ENCODE measurements at places on chromosomes 12 and 14. TPM values are rescaled to one million over a fixed set of nuclear protein-coding genes. Genes with fewer than 3 reads are reported as not detected.

SLCO1C1 gene
- total RNA-seq, result not detected

GRCh38 chr14:101808020-101808641 is 46.6 kb downstream of the PPP2R5C start:
- DNase-seq, result peak; percentile 46

RGS6 gene
- not detected for total RNA-seq

- no peak for DNase-seq
These were observed 3.0 kb downstream of the ZBTB1 start for GRCh38 chr14:64507376-64508156.

GRCh38 chr14:23399591-23399990 is 8.5 kb downstream of the MYH6 start:
- DNase-seq, result no peak

GRCh38 chr12:9334041-9334692 is 126.0 kb upstream of the PZP start:
- peak; percentile 17 for DNase-seq

GRCh38 chr12:26122681-26123481 is 2.0 kb downstream of the BHLHE41 start:
- DNase-seq, result peak; percentile 21

All from HT1080 (cell line).